Activated CD4-positive, alpha-beta T cell treated with anti-CD3 and anti-CD28 coated beads, Interleukin-2, amount 10 ng/mL, durations not matched to agents 7 days and 5 days (primary cell): ENCODE measurements at places on chromosomes 12 and 14. TPM values are rescaled to one million over a fixed set of nuclear protein-coding genes. Genes with fewer than 3 reads are reported as not detected.

DNA sequence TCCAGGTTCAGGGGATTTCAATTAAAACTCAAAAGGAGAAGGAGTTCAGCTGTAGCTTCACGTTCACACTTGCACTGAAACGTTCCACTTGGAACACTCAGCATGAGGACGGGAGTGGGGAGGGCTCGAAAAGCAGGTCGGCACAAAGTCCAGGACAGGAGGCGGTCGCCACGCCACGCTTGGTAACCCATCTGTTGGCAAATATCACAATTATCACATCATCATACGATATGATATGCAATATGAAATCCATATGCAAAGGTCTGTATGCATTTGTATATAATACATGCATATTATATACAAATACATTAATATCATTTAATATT, 17.2 kb downstream of the ADGRD1 start:
- DNase-seq: no peak

- DNase-seq: no peak
These were observed 113.3 kb downstream of the PRKD1 start for GRCh38 chr14:29814156-29815015.

GRCh38 chr12:127162307-127162706, 1104.7 kb upstream of the TMEM132C start:
- no peak for DNase-seq

GRCh38 chr14:51448831-51449670, 202.7 kb upstream of the FRMD6 start:
- no peak for DNase-seq

GRCh38 chr14:50800032-50800431, 30.9 kb downstream of the NIN start:
- DNase-seq: no peak

DNA sequence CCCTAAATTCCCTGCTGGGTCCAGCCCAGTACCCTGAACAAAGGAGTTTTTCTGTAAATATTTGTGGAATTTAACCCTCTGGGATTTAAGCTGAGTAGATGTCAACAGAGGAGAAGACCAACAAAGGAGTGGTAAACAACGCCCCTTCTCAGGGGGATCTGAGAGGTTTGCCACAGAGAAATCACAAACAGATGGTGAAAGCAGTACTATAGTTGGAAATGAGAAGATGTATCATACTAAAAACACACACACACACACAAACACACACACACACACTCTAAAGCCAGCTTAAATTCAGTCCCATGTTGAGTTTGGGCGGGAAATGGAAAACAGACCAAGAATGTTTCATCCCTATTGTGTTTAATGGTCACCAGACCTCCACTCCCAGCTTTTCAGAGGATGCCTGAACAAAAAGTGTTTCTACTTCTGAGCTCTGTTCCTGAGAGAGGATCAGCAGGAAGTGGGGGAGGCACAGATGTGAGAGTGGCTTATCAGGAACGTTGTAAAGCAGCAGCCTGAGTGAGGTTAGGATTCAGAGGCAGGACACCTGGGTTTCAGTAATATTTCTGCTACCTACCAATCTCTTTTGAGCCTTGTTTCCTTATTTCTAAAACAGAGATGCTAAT, 3.2 kb downstream of the BIN2 start:
- peak; percentile 24 for DNase-seq

- DNase-seq: no peak
These were observed 13.8 kb upstream of the EEA1 start for GRCh38 chr12:92942905-92943304.

GRCh38 chr14:21475767-21476522, 814 bp downstream of the RAB2B start:
- no peak for DNase-seq

GRCh38 chr14:34099635-34100034, 148.8 kb upstream of the EGLN3 start:
- DNase-seq: no peak

DNA sequence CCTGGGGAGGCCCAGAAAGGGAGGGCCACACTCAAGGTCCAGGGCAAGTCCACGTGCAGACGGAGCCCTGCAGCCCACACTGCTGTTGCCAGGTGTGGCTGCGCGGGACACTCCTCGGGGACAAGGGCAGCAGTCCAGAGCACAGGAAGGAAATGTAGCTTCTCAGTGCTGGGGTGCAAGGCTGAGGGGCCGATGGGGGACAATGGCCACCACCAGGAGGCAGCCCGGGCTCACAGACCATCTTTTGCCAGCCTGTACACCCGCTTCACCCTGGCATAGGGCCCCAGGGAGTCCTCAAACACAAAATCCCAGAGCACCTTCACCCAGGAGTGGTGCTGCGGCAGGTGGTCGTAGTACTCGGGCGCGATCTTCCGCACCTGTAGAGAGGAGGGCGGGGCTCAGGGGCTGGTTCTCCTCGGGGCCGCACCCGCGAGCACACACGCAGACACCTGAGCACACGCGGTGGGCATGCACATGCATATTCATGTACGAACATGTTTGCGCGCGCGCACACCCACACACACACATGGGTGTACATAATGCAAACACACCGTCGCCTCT, 12.8 kb downstream of the DEGS2 start:
- no peak for DNase-seq

GRCh38 chr12:73057428-73057827, 785.3 kb downstream of the TRHDE start:
- DNase-seq: no peak

- DNase-seq: no peak
These were observed 33.9 kb upstream of the VPS37B start for GRCh38 chr12:122929812-122930211.

DNA sequence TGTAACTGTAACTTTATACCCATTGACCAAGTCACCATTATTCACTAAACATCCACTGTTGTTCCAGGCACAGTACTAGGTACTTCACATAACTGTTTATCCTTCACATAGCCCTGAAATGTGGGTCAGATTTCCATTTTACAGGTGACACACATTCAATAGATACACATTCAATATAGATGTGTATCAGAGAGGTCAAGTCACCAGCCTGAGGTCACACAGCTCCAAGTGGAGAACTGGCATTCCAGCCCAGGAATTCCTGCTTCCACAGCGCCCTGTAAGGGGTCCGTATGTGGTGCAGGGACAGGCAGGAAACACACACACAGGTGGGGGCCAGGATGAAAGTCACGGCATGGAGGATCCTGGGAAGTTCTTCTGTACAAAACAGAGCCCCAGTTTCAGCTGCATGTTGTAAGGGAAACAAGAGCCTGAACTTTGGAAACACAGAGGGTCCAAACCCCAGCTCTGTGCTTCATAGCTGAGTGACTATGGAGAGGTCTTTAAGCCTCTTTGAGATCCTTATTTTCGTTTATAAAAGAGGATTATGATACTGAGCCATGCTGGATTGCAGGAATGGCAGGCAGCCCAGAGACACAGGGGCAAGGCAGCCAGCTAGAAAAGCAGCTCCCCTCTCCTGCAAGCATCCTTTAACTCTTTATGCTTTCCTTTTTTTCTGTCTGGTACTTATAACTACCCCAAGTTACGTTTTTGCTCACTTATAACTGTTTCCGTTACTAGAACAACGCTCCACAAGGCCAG, 50.3 kb upstream of the DICER1 start:
- DNase-seq: no peak

DNA sequence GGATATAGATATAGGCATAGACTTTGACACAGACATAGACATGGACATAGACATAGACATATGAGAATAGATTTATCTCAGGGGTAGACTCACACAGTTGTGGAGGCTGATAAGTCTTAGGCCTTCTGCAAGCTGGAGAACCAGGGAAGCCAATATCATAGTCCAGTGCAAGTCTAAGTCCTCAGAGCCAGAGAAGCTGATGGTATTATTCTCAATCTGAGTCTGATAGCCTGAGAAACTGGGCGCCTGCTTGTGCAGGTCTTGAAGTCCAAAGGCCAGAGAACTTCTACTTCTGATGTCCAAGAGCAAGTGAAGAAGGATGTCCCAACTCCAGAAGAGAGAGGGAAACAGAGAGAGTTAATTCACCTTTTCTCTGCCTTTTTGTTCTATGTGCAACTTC, 476.5 kb downstream of the SLC6A15 start:
- no peak for DNase-seq

GRCh38 chr14:22821193-22822015, 6.2 kb upstream of the SLC7A7 start:
- DNase-seq: no peak

- DNase-seq: no peak
These were observed 10.7 kb downstream of the SLC25A47 start for GRCh38 chr14:100333827-100334226.

- no peak for DNase-seq
These were observed 106.4 kb downstream of the GPR135 start for GRCh38 chr14:59358784-59359183.

- no peak for DNase-seq
These were observed 448 bp downstream of the FBXL14 start for GRCh38 chr12:1594006-1594260.

- no peak for DNase-seq
These were observed 204.9 kb downstream of the DAD1 start for GRCh38 chr14:22384167-22384549.

- no peak for DNase-seq
These were observed 463.2 kb upstream of the MGAT4C start for GRCh38 chr12:86719381-86719780.

DNA sequence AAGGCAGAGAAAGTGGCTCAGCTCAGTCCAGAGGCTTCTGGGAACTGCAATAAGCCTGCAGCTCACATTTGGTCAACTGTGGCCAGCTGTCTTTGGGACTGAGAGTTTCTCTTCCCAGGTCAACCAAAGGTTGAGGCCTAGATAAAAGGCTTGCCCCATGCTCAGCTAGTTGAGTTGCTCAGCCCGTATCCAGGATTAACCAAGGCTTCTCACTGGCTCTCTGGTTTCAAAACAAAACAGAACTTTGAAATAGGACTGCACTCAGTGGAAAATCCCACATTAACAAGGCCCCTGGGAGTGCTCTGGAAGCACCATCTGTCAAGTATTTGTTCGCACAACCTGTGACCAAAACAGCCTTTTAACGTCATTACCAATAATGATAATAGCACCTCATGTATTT, 40.3 kb upstream of the NUAK1 start:
- DNase-seq: no peak

- DNase-seq: no peak
These were observed 71.8 kb upstream of the BCL2L14 start for GRCh38 chr12:11998944-11999315.

- DNase-seq: no peak
These were observed 64.1 kb upstream of the JDP2 start for GRCh38 chr14:75363570-75364227.

GRCh38 chr14:28759653-28760313, 6.8 kb upstream of the FOXG1 start:
- no peak for DNase-seq

DNA sequence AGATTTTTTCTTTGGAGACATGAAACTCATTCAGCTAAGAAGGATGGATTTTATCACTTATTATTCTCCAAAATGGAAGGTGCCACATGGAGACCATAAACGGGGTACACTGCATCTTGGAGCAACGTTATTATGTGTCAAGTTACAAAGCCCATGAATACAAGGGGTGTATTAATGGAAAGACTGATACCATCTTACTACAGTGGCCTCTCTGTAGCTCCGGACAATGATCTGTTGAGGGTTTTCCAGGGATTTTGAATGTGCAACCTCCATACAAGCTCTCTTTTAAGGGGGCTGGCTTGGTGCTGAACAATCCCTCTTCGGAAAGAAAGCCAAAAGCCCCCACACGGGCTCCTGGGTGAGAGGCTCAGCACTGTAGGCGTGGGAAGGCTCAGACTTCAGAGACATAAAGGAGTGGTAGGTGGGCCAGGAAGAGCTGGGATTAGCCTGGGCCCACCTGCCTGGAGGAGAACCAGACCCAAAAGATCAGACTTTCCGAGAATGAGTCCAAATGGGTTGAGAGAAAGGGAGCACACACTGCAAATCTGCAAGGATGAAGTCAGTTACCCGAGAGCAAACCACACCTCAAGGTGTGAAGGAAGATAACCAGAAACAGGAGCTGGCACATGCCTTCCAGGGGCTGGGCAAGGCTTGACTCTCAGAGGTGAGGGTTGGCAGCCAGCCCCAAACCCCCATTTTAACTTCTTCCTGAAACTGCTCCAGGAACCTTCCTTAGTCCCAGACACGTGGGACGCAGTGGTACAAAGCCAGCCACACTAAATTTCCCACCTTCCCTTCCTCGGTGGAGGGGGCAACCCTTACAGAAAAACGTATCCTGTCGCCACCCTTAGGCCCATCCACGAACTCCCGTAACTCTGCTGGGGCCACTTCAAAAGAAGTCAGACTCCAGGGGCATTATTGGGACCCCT, 1.5 kb downstream of the VPS37B start:
- DNase-seq: no peak

DNA sequence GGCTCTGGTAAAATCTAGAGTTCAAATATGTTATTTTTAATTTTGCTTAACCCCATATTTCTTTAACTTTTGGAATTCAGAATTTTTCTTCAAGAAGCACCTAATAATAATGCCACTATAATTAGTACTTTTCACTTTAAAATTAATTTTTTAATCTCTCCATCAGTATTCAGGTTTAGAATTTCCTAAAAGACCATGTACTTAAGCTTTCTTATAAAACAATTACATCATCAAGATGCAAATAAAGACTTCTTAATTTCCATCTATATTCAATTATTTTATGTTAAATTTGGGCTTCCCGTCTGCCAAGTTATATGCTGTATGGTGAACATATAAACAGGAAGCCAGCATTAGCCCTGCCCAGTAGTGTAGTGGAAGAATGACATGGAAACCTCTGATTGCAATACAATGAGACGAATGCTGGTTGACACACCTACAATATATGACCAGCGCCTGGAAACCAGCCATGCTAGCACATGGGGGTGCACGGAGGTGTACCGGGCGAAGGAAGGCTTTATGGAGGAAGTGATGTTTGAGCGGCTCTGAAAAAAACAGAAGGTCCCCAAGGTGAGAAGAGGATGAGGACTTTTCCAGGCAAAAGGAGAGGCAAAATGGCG, 82.2 kb downstream of the LLPH start:
- no peak for DNase-seq

KRT71 gene
- total RNA-seq: not detected

MEG3 gene
- total RNA-seq: not detected

INSM2 gene
- total RNA-seq: not detected

RIPK3 gene
- total RNA-seq: 37.5 TPM

LTBP2 gene
- 0.12 TPM for total RNA-seq

KRT2 gene
- total RNA-seq: 0.10 TPM

OAS2 gene
- 420 TPM for total RNA-seq

POC1B gene
- total RNA-seq: 33.2 TPM

RESF1 gene
- total RNA-seq: 183 TPM

PRKD1 gene
- not detected for total RNA-seq

FGF6 gene
- total RNA-seq: not detected

BEST3 gene
- total RNA-seq: not detected

RTN1 gene
- not detected for total RNA-seq

TCP11L2 gene
- 21.0 TPM for total RNA-seq

OVCH1 gene
- total RNA-seq: not detected

KMT2D gene
- 116 TPM for total RNA-seq

UNC79 gene
- total RNA-seq: not detected

TBPL2 gene
- total RNA-seq: not detected
